Stimulated activated CD4-positive, alpha-beta T cell treated with anti-CD3 and anti-CD28 coated beads, Interleukin-15, amount 100 ng/mL, for 1 hour (primary cell): ENCODE measurements at places on chromosomes 1 and 21.

- no peak for DNase-seq
Measured at GRCh38 chr1:107637101-107637500, 327.9 kb downstream of the VAV3 start.

- DNase-seq: no peak
Measured at GRCh38 chr1:86646256-86646655, 58.1 kb upstream of the SH3GLB1 start.

GRCh38 chr1:1167398-1167821 lies 6.3 kb upstream of the TTLL10 start:
- DNase-seq: no peak

DNA sequence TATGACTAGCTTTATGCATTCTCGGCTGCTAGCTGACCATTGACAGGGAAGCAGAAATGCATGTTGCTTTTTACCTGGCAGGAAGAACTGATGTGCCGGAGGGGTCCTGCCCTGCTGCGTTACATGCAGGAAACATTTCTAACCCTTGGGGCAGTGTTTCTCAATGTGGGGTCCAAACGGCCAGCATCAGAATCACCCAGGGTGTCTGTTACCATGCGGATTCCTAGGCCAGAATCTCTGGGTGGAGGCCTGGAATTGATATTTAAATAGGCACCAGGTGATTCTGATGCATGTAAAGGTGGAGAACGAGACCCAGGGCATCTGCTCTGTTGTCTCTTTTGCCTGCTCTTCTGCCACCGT lies 182.7 kb downstream of the PCP4 start:
- DNase-seq: no peak

DNA sequence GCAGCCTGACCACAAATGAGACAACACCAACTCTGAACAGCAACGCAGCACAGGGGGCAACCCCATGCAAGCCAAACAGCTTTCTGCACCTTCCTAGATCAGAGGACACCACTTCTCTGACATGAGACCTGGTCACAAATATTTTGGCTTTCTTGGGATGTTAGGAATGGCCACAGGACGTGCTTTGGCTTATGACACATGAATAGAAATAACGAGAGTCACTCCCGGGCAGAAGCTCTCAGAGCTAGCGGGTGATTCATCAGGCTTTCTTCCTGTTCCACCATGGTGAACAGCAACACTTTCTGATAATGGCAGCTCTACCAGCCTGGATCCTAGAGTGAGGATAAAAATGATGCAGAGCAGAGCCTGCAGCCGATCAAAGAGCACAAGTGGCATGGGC lies 39.4 kb downstream of the PAFAH2 start:
- DNase-seq: no peak

GRCh38 chr21:29825936-29826335 lies 113.9 kb downstream of the GRIK1 start:
- DNase-seq: no peak

DNA sequence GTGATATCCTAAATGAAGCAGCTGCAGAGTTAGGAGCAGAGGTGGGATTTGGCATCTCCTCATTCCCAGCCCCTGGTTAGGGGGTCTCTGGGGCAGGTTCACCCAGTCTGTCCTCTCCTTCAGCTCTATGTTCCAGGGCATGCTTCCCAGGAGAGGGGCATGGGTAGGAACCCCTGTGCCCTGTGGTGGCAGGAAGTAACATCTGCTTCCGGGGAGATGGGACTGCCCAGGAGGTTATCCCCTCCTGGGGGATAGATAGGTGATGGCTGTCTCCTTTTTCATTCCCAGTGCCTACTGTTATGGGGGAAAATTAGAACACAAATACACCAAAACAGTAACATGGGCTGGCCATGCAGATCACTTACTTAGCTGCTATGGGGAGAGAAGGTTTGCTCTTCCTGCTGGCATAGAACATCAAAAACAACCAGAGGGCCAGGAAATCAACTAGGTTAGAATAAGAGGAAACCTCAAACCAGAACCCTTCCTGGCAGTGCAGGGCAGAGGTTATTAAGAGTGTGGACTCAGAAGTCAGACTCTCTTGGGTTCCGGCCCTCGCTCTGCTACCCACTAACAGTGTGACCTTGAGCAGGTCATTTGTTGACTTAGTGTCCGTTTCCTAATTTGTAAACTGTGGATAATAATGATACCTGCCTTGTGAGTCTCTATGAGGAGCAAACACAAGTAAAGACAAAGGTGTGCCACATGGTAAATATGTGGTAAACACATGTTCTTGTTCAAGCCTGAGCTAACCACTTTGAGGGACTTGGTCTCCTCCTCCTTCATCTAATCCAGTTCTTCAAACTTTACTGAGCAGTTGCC lies 157.8 kb upstream of the JUN start:
- DNase-seq: no peak

DNA sequence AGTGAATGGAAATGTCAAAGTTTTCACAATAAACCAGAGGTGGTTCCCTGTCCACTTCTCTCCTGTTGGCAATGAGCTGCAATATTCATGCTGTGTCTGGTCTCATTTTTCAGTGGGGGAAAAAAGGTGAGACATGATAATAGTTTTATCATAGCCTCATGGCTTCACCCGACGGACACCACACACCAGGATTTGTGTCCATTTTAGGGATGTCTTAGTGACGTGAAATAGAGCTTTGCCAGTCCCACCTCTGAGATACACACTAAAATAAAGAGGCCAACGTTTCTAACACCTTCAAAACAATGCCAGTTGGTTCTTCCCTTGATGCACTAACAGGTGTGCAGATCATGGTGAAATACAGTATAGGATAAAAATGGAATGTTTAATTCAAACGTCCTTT lies 91.5 kb upstream of the TLR5 start:
- DNase-seq: no peak

DNA sequence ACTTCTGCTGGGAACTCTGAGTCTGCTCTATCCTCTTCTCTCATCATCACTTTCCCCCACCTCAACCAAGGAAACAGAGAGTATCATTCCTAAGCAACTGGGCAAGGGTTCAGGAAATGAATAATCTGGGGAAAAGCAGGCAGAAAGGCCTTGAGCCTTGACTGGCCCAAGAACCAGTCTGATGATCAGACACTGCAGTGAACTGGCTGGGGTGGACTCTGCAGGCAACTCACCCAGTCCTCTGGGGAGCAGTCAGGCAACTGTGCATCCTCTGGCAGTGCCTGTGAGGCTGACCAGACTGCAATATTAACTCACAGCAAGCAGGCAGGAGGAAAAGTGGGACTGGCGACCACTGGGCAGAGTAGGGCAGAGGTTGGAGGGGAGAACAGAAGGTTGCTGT lies 991 bp downstream of the ANKRD35 start:
- no peak for DNase-seq

- no peak for DNase-seq
Measured at GRCh38 chr1:206782448-206782847, 10.2 kb upstream of the IL10 start.

DNA sequence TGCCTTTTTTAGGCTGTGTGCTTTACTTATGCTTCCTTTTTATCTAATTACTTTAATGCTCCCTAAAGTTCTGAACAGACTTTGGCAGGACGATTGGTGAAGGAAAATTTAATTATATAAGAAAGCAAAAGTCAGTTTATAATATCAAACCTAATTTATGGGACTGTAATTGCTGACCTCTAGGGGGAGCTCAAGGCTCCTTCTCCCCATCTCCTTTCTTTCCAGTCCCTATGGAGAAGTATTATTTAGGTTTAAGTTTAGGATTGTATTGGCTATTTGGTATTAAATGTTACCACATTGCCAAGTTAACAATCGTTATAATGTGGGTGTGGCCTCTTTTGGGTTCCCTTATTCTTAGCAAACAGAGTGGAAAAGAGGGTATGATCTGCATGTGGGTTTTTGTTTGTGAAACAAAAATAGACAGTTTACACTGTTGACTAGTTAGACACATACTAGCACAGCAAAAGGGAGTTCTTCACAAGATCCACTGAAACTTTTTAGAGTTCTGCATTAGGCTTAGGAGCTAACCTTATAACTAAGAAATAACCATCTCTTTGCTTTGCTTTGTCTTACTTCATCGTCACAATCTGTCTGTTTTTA lies 48.2 kb upstream of the TNFSF4 start:
- DNase-seq: no peak

DNA sequence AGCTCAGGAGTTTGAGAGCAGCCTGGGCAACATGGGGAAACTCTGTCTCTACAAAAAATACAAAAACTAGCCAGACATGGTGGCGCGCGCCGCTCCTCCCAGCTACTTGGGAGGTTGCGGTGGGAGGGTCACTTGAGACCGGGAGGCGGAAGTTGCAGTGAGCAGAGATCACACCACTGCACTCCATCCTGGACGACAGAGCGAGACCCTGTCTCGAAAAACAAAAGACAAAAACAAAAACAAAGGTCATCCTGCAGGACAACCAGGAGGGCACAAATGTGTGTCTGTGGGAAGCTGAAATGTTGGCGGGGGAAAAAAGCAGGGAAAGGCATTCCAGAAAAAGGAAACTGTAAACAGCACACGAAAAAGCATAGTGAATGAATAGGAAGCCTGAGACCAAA lies 104.1 kb upstream of the HNRNPU start:
- DNase-seq: no peak

DNA sequence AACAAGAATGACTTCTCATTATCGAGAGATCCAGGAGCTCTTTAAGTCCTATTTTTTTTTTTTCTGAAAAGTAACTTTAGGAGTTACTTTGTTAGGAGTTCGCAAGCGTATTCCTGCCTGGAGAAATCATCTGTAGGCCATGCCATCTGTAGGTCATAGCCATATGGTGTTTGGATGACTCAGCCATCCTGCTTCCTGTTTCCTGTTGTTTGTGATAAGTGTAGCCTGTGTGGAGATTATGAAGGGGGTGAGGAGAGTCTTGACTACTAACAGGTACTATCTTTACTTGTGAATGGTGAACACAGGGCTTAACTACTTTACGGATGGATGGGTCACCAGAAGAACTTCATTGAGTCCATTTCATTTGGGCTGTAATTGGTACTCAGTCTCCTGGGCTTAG lies 327.2 kb downstream of the PTPRU start:
- DNase-seq: no peak

DNA sequence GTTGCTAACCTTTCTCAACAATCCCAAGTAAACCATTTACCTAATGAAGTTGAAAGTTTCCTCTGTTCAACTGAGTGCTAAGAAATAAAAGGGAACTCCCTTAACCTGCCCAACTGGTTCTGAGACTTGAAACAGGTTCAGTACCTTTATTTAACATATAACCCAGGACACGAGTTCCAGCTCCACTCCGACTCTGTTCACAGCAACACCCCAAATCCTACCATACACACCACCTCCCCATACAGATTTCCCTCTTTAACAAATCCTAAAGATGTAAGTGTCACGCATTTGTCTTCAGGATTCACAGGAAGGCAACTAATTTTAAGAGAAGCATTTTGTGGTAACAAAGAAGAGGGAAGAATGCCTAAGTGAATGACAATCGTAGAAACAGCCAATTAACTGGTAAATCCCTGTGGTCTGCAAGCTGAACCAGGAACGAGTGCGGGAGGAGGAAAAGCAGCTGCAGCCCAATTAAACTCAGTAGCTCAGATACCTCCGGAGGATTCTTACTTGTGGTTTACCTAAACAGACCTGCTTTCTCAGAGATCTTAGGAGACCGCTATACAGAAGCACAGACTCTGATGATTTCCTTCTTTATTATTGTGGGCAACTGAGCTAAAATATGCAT lies 134.5 kb upstream of the MAGI3 start:
- no peak for DNase-seq

GRCh38 chr1:33692206-33693188 lies 171.4 kb upstream of the HMGB4 start:
- no peak for DNase-seq

DNA sequence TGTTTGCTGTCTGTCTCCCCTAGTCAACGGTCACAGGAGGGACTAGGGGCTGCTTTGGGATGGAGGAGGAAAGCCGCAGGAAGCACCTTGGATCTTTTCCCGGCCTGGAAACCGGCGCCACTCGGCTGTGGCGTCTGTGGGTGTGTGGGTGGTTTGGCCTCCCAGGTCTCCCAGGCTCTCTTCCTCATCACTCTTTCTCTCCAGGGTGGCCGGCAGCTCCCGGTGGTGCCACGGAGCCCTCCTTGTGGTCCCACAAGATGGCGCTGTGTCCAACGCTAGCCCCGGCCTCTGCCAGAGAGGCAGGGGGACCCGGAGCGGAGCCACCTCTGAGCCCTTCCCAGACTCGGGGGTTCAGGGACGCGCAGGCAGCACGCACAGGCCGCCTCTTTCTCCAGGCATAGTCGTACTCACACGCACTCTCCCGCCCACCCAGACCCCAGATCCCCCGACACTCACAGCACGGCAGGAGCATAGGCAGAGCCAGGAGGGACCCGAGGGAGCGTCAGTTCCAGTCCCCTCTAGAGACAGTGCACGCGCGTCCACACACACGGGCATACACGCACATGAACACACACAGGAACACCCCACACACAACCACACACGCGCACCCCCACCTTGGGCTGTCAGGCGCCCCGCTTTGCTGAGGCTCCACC lies 31.2 kb downstream of the CDCP2 start:
- DNase-seq: peak; percentile 47

DNA sequence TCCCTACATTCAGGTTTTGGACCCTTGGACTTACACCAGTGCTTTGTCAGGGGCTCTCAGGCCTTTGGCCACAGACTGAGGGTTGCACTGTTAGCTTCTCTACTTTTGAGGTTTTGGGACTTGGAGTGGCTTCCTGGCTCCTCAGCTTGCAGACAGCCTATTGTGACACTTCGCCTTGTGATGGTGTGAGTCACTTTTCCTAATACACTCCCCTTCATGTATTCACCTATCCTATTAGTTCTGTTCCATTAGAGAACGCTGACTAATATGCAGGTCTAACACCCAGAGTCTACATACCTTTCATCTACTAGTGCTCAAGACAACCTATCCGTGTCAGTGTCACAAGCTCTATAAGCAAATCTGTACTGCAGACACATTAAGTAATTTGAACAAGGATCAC lies 605.3 kb downstream of the KCNT2 start:
- no peak for DNase-seq

DNA sequence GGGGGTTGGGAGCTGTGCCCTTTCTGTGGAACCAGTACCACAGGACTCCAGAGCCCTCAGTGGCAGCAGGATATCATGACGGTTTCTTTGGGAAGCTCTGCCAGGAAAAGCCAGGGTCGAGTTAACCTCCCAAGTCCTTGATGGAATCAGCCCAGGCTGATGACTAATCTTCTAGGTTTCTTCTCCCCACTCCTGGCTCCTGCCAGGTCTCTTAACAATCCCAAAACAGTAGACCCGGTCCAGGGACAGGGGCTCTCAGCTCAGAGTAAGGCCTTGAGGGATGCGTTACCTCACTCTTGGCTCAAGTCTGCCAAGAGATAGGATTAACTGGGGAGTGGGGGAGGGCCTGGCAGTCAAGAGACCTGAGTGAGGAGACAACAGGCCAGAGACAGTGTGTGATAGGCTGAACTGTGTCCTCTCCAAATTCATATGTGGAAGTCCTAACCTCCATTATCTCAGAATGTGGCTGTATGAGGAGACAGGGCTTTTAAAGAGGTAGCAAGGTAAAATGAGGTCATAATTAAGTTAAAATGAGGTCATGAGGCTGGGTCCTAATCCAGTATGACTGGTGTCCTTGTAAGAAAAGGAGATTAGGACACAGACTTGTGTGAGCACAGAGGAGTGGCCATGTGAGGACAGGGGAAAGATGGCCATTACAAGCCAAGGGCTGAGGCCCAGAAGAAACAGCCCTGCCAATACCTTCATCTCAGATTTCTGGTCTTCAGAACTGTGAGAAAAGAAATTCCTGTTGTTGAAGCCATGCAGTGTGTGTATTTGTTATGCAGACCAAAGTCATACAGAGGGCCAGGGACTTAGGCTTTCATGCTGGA lies 95.0 kb downstream of the BEND5 start:
- DNase-seq: no peak

- no peak for DNase-seq
Measured at GRCh38 chr1:19272064-19272463, 16.5 kb downstream of the AKR7A3 start.
